ENCODE measurements at places on chromosomes 5 and 9.

GRCh38 chr5:147782110-147783028 is at the start of gene JAKMIP2:
TSS of gene JAKMIP2 (minus strand) at chr5:147782728. CDS start at chr5:147671806, 110,922 bp downstream.
- no peak for DNase-seq

- no peak for DNase-seq
Measured at GRCh38 chr5:7271435-7272084, 124.4 kb upstream of the ADCY2 start.

DNA sequence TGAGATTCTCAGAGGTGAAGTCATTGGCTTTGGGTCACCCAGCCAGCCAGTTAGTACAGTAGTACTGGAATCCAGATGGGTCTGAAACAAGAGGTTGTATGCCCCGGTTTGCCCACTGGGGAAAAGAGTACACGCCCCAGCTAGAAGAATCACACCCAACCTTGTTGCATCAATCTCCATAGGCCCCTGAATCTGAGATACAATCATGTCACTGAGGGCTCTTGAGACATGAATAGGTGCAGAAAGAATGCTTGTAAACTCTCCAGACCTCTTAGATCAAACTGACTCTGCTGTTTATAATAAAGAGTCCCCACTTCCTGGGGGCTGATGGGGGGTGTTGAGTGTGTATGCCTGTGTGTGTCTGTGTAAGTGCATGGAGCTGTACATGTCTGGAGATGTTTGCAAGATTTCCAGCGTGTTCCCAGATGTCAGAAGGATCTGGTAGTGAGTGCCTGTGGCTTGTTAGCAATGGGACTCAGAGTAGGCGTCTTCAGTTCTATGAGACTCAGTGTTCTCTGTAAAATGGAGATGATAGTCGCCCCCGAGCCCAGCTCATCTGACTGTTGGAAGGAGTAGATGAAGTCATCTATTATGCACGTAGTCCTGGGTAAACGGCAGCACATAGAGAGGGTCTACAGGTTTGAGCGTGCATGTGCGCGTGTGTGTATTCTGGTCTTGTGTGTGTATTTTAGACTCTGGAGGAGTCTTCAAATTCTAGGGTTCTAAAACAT is 48.2 kb downstream of the COL27A1 start:
- DNase-seq: no peak

DNA sequence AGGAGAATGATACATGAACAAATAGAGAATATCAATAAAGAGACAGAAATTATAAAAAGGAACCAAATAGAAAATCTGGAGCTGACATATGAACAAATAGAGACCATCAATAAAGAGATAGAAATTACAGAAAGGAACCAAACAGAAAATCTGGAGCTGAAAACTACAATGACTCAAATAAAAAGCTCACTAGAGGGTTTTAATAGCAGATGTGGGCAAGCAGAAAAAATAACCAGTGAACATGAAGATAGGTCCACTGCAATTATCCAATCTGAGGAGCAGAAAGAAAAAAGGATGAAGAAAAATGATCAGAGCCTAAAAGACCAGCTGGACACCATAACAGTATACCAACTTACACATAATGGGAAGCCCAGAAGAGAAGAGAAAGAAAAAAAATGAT is 353.7 kb downstream of the ARL15 start:
- DNase-seq: no peak

GRCh38 chr5:102554082-102554481 is 55.3 kb upstream of the SLCO6A1 start:
- peak; percentile 49 for DNase-seq

GRCh38 chr5:82985763-82986162 is 91.4 kb downstream of the TMEM167A start:
- no peak for DNase-seq

- DNase-seq: no peak
Measured at GRCh38 chr5:111810112-111810511, 53.1 kb upstream of the NREP start.

DNA sequence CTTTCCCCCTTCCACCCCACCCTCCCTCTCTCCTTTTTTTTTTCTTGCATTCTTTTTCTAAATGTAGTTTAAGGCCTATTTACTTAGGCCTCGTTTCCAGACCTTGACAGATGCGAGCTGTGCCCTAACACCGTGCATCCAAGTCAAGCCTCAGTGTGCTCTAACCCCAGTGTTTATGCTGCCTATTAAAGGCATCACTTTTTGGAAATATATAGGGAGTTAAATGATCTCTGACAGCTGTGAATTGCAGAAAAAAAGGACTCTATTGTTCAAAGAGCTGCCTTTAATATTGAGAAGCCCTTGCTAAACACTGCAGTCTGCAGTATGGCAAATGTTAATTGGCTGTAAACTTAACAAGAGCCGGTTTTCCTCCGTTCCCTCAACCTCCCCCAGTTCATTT is 270.4 kb upstream of the TUT7 start:
- DNase-seq: no peak

DNA sequence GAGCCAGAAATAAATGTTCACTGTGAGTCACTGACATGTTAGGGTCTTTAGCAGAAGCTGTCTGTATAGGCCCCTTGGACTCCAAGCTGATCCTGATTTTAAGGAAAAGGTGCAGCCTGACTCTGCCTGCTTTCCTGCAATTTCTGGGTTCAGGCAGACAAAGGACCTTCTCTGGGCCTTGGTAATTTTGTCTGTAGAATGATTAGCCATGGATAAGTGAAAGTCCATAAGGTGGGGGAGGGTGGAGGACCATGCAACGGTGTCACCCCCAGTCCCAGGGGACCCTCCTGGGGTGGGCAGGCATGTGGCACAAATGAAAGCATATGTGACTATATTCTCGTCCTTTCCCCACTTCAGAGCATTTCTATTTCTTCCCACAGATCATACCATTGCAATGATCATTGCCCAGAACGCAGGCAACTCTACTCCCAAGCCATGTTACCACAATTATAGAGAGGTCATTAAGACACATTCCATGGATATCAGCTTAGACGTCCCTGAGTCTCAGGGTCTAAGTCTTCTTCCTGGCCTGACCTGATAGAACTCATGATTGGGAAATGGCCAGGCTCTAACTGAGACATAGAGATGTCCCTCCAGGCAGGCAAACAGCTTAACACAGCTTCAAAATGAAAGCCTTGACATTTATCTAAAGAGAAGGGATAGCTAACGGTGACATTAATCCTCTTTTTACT is 157.9 kb upstream of the ALDH1B1 start:
- no peak for DNase-seq

DNA sequence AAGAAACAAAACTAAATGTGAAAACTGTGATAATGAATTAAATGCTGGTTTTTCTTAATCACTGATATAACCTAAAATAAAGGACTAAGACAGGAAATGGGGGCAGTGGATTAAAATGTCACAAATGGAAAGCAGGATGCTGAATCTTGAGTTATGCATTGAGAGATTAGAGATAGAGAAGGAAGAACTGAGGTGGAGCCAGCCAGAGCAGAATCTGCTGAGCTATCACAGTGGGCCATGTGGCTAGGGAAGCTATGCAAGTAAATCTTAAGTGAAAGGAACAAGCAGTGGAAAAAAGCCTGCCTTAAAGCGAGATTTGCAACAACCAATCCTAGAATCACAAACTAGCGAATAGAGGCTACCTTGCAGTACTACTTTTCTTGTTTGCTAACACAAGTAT is 188.5 kb upstream of the RASA1 start:
- no peak for DNase-seq

DNA sequence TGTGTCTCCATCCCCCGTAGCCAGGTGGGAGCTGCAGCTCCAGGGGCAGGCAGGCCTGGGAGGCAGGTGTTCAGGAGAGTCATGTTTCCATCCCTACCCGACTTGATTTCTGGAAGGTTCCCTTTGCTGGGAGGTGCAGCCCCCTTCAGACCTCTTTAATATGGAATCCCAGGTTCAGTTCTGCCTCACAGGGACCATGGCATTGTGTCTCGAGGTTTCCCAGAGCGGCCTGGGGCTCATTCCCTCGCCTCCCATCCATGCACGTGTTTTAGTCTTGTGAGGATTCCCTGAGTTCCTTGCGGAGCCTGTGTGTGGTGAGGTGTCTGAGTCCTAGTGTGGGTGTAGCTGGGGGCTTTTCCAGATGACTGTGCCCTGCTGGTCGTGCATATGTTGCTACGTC is 16.5 kb upstream of the AHRR start:
- DNase-seq: no peak

GRCh38 chr9:76866689-76867088 is 39.2 kb downstream of the PRUNE2 start:
- peak; percentile 91 for DNase-seq

GRCh38 chr5:133397348-133397747 is 215.0 kb downstream of the FSTL4 start:
- no peak for DNase-seq

DNA sequence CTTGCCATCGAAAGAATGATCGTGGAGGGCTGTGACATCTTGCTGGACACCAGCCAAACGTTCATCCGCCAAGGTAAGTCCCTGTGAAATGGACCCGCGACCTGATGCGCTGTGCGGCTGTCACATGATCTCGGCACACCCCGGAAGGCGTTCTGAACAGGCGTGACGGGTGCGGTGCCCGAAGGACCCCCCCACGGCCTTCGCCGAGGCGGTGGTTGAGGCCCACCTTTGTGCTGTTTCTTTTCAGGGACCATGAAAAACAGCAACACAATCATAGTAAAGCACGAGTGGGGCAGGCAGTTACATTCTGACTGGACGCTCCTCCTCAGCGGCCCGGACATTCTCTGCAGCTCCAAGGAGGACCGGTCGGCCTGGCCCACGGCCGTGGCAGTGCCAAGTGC is 126.7 kb downstream of the RASGRF2 start:
- no peak for DNase-seq

DNA sequence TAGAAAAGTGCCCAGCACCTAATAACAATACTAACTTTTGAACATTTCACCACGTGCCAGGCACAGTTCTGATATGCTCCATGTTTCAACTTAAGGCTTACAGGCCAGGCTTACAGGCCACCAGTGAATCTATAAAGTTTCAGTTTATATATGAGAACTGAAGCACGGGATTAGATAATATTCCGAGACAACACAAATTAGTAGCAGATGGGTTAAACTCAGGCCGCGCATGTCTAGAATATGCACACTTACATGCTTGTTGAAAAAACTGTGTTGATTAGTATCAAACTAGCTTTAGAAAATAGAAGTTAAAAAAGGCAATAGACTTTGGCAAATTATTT is 587.9 kb downstream of the MTRR start:
- peak; percentile 28 for DNase-seq

GRCh38 chr5:178993955-178994579 is 1.1 kb downstream of the GRM6 start:
- DNase-seq: no peak

DNA sequence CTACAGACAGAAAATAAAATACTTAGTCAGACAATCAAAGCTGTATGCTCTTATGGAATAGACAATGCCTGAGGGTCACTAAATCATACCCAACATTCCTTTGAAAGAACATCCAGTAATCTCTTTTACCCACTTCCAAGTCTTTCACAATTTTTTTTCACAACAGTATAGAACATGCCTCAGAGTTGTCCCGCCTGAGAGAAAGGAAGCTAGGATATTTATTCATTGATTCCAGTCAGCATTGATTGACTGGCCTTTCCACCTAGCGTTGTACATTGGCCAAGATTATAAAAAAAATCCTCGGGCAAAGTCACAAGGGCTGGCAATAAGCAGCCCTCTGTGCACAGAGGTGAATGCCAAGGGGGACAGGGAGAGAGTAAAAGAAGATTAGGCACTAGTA is 318.1 kb upstream of the PIK3R1 start:
- DNase-seq: no peak

GRCh38 chr5:94423411-94423810 is 195.0 kb downstream of the KIAA0825 start:
- no peak for DNase-seq

GRCh38 chr5:41118177-41118576 is 47.0 kb upstream of the MROH2B start:
- DNase-seq: no peak

DNA sequence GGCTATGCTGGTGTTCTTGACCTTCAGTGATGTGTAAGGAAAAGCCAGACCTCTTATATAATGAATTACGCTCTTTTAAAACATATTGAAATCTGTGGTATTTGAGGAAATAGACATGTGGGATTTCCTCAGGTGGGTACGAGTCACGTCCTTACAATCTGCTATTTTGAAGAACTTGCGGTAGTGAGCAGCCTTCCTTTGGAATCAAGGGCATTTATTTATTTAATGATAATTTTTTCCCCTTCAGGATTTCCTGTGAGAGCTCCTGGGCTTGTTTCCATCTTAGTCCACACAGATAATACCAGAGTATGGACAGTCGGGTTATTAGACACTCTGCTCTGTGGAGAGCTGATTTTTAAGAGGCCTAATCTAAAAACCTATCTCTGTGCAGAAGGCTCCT is 167.9 kb downstream of the ARHGEF28 start:
- DNase-seq: no peak

- DNase-seq: peak; percentile 97
Measured at GRCh38 chr9:129776938-129777768, 24.3 kb upstream of the PTGES start.

DNA sequence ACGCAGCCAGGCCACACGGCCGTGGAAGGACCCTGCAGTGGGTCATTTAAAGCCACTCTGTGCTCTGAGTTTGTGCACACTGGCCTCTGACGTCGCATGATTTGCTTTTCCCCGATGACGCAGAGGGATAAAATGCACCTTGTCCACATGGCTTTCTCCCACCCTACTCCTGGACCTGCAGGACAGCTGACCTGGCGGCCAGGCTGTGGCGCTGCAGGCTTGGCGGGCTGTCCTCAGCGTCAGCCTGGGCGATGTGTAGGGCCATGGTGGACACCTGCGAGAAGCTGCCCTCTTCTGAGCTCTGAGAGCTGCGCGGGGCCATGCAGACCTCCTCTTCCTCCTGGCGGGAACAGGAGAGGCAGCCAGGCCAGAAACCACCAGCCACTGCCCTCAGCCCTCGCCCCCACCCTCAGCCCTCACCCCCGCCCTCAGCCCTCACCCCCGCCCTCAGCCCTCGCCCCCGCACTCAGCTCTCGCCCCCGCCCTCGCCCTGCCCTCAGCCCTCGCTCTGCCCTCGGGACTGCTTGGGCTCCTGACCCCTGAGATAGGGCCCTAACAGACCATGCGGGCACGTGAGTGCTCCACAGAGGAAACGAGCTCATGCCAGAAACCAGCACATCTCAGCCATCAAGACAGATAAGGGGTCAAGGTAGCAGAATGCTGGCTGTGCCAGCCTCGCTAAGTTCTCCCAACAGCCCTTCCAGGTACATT is 20.0 kb upstream of the SCGB3A1 start:
- DNase-seq: no peak

DNA sequence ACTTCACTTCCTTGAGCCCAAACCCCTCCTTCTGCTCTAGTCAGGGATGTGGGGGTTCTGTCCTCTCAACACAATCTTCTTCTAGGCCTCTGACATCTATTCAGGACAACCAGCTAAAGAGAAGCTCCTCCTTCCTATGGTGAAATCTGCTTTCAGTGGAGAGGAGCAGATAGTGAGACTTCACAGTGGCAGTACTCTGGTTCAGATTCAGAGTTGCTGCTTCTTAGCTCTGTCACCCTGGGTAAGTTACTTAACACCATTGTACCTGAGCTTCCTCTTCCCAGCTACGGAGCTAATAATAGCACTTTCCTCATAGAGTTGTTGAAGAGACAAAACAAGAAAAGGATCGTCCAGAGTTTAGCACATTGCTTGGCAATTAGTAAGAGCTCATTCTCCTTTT is 77.3 kb upstream of the LARP1 start:
- DNase-seq: no peak

GRCh38 chr5:178240341-178240741 is 7.7 kb upstream of the PHYKPL start:
- DNase-seq: no peak

All from kidney glomerular epithelial cell (primary cell).